DND-41 (cell line): ENCODE measurements at places on chromosomes 11 and 22.

DNA sequence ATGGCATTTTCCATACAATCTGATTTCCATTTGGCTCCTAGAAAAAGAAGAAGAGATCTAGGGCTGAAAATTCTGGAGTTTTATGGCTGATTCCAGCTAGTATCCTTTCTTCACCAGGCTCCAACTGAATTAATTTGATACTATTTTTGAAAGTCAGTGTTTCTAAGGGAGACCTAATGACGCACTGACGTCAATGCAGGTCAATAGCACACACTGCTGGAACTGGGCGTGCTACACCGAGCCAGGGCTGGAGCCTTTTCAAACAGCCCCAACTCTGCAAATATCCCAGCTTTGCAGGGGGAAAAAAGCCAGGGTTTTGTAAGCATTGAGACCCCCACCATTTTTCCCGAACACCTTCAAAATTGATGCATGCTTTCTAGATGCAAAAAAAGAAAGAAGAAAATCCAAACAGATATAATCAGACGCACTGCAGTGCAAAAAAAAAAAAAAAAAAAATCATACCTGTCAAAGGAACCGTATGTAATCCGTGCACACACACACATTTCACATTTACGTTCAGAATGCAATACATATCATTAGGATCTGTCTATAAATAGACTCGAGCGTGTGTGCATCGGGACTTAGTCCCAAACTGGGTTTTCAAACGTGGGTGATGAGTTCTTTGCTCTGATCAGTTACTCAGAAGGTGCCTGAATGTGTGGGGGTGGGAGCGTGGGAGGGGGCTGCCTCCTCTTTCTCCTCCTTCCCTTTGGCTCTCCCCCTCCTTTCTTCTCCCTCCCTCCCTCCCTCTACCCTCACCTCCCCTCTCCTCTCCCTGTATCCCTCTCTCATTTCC is 124.5 kb upstream of the HSD17B12 start:
- no peak for DNase-seq

DNA sequence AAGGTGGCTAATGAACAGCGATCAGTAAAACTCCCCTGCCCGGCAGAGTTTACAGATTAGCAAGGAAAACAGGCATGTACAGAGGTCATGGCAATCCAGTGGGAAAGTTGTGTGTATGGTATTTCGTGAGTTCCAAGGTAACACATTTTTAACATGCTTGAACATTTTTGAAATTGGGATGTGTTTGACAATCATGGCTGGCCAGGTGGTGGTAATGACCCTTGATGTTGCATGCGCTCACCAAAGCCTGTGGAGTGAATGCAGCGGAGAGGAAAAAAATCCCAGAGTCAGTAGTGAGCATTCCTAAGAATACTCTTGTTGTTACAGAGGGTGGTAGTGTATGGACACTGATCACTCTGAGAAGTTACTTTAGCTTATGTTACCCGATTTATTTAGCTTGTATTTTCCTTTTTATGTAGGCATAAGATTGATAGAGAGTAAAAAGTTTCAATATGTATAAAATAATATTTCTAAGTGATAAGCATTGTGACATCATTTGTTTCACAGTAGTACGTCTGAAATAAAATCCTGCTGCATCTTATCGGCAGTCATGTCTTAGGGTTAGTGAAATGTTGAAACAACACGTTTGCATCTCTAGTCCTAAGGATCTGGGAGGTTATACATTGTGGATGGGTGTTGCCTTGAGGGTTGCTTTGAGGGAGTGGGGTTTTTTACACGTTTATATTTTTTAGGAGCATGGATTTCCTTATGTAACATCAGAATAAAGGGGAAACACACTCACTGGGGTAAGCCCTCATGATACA is 8.7 kb downstream of the TEAD1 start:
- no peak for DNase-seq

DNA sequence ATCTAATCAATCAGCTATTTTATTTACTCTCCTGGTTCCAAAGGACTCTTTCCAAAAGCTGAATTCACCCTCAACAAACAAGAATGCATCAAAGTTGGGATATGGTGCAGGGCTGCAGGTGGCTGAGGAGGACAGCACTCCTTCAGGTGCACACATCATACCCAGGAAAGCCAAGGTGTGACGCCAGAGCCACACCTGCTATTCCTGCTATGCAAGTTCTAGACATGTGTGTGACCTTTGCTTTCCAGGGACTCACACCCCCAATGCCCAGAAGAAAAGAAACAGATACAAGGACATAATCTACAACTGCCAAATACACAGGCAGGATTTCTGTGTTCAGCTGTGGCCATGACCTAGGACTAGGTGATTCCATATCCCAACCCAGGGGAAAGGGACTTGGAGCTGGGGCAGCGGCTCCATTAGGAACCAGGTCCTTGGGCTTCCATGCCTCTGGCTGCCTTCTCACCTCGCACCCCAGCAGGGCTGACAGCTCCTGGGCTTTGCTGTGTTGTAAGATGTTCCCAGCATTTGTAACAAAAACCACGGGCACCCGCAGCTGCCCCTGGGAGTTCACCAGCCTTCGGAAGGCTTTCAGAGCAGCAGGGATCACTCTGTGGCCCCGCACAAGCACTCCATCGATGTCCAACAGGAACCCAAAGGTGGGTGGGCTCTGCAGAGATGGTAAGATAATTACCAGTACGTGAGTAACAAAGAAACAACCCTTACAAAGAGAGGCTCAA is 9.8 kb downstream of the HDHD5 start:
- no peak for DNase-seq

GRCh38 chr11:60242740-60243239 is at the start of gene MS4A4E:
Gene MS4A4E (minus strand): TSS chr11:60243137. CDS start chr11:60230055, 13,082 bp downstream.
- DNase-seq: no peak

DNA sequence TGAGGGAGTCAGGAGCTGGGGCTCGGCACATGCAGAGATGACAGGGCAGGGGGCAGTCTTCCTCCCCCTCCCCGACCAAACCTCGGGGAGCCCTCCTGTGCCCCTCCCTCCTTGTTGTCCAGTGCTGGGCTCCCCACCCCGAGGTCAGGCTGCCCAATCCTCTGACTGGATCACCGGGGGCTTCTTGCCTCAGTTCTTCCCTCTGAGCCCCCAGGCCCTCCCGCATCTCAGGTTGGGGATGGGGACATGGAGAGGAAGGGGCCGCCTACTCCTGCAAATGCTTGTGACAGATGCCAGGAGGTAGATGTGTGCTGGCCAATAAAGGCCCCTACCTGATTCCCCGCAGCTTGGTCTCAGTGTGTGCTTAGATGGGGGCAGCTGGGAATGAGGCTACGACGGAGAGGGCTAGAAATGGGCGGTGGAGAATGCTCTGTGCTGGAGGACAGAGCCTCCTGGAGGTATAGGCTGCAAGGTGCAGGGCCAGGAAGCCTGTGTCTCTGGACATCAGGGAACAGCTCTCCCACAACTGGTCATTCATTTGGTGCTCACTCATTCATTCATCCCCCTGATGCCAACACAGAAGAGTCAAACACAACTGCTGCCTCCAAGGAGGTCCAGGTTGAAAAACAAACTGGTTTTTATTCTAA is 8.4 kb downstream of the RHBDD3 start:
- DNase-seq: no peak

GRCh38 chr11:13320688-13321087 is 43.1 kb downstream of the BMAL1 start:
- DNase-seq: no peak

GRCh38 chr22:40200795-40201530 is 23.2 kb downstream of the TNRC6B start:
- DNase-seq: no peak
